ENCODE measurements at places on chromosomes 3 and 15.

GRCh38 chr3:115864911-115865310 lies 241.6 kb downstream of the GAP43 start:
- DNase-seq, result no peak

GRCh38 chr3:118960876-118961450 lies 73.7 kb downstream of the IGSF11 start:
- no peak for DNase-seq

GRCh38 chr3:8507496-8507895 lies 5.9 kb downstream of the LMCD1 start:
- no peak for DNase-seq

DNA sequence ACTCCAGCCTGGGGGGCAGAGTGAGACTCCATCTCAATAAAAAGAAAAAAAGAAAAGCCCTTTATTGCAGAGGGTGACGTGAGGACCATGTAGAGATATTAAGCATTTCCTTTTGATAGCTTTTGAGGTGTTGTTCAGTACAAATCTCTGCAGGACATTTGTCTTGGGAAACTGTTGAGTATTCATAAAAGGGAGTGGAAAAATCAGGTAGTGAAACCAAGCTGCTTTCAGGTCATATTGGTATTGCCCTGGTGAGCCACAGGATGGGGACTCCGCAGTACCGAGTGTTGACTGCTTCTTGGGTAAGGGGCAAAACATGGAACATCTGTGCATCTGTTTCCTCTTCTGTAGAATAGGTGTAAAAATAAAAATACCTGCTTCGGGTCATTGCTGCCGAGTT lies 9.9 kb downstream of the ITPR1 start:
- DNase-seq, result no peak

GRCh38 chr15:60351066-60351465 lies 46.7 kb downstream of the ANXA2 start:
- no peak for DNase-seq

DNA sequence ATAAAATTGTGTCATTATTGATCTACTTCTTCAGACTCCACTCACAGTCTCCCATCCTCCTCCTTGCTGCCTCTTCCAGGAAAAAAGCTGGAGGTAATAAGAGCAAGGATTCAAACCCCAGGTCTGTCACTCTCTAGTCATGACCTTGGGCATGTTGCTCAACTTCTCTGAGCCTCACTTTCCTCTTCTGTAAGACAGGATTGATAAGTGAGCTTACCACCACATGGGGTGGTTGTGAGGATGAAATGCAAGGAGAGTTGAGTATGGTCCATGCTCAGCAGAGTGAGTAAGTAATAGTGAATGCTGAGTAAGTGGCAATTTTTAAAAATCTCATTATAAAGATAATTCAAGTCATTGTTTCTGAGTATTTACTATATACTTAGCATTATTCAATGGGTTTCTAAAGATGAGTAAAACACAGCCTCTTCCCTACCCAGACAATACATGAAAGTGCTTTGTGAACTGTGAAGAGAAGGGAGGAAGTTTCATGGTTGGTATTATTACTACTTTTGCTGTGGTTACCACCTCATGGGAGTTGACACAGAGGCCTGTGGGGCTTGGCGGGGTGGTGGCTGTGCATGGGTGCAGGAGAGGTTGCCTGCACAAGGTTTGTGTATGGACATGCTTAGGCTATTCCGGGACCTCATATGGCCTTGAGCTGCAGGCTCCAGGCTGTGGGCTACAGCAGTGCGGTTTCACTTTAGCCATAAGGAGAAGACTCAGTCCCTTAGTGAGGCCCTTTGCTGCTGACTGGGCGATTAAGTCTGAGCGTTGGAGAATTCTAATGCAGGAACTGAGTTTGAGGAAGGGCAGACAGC lies 30.0 kb downstream of the SLC6A11 start:
- no peak for DNase-seq

DNA sequence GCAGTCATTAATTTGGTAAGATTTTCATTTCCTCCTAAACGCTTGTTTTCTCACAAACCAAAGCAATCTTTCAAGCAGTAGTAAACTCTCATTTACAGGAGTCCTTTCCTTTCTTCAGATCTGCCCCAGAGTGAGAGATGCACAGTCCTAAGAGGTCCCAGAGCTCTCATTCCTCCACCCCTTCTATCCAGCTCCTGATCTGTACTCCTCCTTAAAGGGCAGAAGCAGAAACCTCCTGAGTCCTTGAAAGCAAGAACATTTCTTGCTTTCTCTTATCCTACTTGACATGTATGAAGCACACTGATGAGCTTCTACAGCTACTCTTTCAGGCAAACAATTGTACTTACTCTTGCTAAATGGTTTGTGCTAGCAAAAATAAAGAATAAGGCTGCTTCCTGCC lies 11.7 kb downstream of the EXD1 start:
- DNase-seq, result no peak

Data from activated CD8-positive, alpha-beta memory T cell treated with anti-CD3 and anti-CD28 coated beads for 4 hours (primary cell).